ENCODE measurements at places on chromosomes 13 and 19. TPM values are rescaled to one million over a fixed set of nuclear protein-coding genes. Genes with fewer than 3 reads are reported as not detected.

CYP2S1 gene
- 1.2 TPM for total RNA-seq

SLC7A10 gene
- not detected for total RNA-seq

CEACAM16 gene
- not detected for total RNA-seq

CD37 gene
- total RNA-seq = 0.96 TPM

NDFIP2 gene
- 61.4 TPM for total RNA-seq

SELENOW gene
- total RNA-seq = 373 TPM

FUT3 gene
- total RNA-seq = 4.8 TPM
